Choroid plexus epithelial cell (primary cell): ENCODE measurements at places on chromosomes 2 and 18.

GRCh38 chr2:101517758-101518271, 42.9 kb upstream of the RFX8 start:
- peak; percentile 79 for DNase-seq

DNA sequence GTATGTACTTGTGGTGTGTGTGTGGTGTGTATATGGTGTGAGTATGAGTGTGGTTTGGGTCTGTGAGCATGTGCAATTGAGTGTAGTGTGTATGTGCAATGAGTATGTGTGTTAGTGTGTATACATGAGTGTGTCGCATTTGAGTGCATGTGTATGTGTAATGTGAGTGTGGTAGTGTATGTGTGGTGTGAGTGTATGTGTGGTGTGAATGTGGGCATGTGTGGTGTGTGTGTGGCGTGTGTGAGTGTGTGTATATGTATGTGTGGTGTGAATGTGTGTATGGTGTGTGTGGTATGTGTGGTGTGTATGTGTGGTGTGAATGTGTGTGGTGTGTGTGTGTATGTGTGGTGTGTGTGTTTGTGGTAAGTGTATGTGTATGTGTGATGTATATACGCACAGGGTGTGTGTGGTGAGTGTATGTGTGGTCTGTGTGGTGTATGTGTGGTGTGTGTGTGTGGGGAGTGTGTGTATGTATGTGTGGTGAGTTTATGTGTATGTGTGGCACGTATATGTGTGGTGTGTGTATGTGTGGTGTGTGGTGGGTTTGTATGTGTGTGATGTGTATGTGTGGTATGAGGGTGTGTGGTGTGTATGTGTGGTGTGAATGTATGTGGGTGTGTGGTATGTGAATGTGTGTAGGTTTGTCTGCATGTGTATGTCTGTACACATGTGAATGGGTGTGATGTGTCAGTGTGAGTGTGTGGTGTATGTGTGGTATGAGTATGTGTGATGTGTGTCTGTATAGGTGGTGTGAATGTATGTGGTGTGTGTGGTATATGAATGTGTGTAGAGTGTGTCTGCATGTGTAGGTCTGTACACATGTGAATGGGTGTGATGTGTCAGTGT, 123.4 kb downstream of the DOCK10 start:
- DNase-seq: no peak

GRCh38 chr2:145601361-145601925, 1081.5 kb upstream of the ZEB2 start:
- no peak for DNase-seq

- DNase-seq: peak; percentile 78
Observed at GRCh38 chr2:29042561-29043075, 31.7 kb downstream of the PCARE start.

GRCh38 chr2:235911633-235912233, 256.5 kb downstream of the GBX2 start:
- DNase-seq: no peak

GRCh38 chr2:9144617-9145016, 62.0 kb upstream of the ASAP2 start:
- DNase-seq: no peak

DNA sequence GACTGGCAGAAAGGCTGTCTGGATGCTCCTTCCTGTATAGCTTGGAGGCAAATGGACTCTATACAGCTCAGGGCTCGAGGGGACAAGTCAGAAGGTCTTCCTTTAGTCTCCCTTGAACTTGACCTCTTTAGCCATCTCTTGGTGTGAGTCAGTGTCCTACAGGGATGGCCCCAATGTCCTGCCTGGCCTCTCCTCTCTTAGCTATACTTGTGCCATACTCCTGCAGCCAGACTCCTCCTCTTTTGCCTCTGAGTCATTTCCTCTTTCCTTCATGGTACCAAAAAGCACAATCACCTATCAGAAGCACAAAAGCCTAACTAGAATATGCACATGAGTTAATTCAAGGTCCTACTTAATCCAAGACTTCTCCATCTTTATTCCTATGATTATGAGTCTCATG, 112.7 kb downstream of the XRCC5 start:
- peak; percentile 48 for DNase-seq

- DNase-seq: peak; percentile 76
Observed at GRCh38 chr2:170361090-170361936, 183.4 kb downstream of the MYO3B start.

- DNase-seq: peak; percentile 6
Observed at GRCh38 chr18:54330768-54331548, 26.7 kb downstream of the STARD6 start.

DNA sequence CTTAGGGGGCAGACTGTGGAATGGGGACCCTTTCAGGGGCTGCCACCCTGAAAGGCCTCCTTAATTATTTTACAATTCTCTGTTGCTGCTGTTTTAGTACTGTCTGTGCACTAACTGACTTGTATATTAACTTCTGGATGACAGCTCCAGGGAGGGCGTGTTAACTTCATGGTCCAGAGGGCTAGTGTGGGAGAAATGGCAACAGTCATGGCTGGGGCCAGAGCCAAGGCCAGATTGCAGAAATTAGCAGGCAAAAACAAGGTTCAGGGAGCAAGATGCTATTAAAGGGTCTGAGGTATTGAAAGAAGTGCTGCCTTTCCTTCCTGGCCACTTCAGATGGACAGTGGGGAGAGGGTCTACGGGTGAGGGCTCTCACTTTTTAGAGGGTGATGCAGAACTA, 9.1 kb downstream of the WIPF1 start:
- no peak for DNase-seq

DNA sequence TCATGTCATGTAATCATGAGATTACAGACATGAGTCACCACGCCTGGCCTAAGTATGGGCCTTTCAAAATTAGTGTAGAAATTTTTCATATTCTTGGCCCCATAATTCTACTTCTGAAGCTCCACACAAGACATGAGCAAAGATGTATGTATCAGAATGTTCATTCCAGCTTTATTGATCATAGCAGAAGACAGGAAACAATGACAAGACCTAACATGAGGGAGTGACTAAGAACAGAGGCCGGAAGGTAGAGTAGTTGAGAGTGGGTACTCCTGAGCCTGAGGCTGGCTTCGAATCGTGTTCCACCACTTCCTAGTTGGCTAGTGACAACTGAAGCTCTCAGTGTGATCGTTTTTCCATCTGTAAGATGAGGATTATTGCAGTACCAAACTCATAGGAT, 89.3 kb downstream of the ARMC9 start:
- DNase-seq: no peak

DNA sequence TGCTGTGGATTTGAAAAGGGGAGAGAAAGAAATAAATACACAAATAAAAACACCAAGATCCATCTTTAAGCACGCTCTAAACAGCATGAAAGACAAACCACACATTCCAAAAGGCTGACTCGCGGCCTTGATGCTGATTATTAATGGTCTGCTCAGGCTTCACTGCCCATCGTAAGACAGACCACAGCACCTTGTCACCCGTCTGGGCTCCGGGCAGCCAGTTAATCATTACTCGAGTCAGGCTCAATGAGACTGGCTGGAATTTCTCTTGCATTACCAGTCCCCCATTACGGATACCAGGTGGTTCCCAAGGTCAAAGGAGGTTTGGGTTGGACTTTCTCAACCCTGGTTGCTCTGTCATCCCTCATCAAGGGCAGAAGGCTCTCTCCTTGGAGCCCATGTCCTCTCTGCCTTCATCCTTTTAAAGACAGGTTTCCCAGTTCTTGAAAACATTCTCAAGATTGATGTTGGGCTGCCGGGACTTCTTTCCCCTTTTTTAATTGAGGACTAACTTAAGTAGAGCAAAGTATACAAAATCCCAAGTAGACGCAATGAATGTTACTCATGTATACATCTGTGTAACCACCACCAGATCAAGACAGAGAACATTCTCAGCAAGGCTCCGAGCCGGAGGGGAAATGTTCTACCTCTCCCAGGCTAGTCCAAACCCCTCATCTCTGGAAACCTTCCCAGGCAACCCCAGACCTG, 8.1 kb downstream of the SMAD7 start:
- peak; percentile 95 for DNase-seq

DNA sequence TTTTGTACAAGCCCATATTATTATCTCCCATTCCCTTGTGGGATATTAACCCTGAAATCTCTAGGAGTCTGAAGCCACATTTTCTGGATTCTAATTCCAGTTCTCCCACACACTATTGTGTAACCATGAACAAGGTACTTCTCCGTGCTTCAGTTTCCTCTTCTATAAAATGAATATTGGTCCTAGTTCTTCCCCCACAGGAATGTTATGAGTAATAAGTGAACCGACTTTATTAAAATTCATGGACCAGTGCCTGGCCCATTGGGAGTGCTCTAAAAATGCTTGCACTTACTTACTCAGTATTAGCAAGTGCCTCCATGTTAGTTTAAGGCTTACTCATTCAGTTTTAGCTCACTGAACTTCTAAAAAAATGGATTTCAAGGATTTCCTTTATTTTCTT, 1.4 kb upstream of the ACMSD start:
- peak; percentile 37 for DNase-seq

- no peak for DNase-seq
Observed at GRCh38 chr2:212154477-212154878, 384.1 kb downstream of the ERBB4 start.

- DNase-seq: no peak
Observed at GRCh38 chr2:199509403-199509802, 51.7 kb upstream of the SATB2 start.

DNA sequence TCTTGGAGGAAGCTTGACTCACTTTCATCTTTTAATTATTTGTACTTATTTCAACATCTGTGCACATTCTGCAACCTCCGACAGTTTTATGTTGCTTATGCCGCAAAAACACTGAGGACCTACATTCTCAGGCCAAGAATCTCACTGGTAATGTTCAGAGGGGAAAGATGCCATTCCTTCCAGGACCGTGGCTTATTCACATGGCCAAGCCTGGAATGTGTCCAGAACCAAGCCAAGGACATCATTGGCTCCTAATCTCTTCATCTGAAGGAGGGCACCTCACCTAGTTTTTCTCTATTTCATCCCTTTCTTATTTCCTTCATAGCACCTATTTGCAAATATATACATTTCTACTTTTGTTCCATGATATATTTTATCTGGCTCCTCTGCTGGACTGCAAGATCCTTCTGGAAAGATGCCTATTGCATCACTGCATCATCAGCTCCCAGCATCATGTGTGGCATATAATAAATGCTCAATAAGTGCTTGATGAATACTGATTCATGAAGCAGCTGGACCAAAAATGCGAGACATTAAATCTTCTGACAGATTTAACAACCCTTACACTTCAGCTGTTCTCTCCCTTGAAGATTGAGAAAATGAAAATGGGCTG, 377.1 kb downstream of the TNS1 start:
- DNase-seq: peak; percentile 24

- no peak for DNase-seq
Observed at GRCh38 chr2:133437492-133437891, 130.8 kb downstream of the NCKAP5 start.

DNA sequence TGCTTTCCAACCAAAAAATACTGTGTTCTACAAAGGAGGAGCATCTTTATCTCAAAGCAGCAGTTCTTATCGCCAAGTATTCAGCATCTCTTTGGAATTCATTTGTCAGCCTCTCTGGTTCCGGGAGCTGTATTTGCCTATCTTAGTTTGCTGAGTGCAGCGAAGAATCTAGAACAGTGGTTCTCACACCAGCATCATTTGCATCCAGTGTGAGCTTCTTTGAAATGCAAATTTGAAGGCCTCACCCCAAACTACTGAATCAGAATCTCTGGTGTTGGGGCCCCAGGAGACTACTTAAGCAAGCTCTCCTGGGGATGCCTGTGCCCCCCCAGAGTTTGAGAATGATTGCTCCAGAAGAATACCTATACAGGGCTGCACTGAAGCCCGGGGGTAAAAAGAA, 1.5 kb upstream of the PTPN2 start:
- no peak for DNase-seq

DNA sequence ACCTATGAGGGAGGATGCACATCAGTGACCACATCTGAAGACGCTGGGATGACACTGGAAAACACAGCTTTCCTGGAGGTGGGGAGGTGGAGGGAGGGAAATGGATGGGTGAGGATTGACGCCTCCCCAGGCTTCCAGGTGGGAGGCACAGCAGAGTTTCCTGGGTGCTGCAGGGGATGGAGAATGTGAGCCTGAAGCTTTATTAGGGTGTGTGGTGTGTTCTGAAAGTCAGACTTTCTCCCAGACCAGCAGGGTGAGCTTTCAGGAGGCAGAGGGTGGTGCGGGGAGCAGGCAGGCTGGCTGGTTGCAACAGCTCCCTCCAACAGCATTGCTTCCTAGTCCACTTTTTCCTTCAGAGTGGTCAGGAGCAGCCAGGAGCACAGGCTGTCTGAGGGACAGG, 263.1 kb downstream of the CELF4 start:
- no peak for DNase-seq
